ENCODE measurements at places on chromosomes 6 and 20.

DNA sequence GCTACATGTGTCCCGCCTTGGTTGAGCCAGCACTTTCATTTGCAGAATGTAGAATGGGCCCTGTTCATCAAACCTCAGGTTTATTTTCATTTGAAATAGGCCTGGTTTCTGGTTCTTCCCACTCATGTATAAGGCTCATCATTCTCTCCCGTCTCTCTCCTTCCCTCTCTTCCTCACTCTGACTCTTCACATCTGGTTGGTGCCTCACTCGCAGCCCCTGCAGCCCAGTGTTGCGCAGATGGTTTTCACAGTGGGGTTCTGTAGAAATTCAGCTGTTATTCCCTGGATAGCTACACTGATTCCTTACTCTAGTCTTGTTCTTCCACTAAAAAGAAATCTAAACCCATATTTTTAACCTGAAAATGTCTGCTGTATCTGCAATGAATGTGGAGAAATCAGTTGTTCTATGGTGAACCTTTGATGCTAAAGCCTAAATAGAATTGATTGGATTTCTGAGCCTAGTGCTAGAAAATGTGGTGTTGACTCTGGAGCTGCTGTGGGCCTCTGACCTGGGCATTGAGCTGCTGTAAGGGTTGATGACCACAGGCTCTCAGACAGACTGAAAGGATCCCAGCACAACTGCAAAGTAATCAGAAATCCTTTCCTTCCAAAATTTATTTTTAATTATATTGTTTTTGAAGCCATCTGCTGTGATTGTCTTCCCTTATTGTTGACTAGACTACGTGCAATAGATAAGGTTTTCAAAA lies 150.3 kb downstream of the TMEM242 start:
- no peak for DNase-seq

GRCh38 chr20:5621305-5621704 lies 128.9 kb upstream of the SHLD1 start:
- DNase-seq = no peak

DNA sequence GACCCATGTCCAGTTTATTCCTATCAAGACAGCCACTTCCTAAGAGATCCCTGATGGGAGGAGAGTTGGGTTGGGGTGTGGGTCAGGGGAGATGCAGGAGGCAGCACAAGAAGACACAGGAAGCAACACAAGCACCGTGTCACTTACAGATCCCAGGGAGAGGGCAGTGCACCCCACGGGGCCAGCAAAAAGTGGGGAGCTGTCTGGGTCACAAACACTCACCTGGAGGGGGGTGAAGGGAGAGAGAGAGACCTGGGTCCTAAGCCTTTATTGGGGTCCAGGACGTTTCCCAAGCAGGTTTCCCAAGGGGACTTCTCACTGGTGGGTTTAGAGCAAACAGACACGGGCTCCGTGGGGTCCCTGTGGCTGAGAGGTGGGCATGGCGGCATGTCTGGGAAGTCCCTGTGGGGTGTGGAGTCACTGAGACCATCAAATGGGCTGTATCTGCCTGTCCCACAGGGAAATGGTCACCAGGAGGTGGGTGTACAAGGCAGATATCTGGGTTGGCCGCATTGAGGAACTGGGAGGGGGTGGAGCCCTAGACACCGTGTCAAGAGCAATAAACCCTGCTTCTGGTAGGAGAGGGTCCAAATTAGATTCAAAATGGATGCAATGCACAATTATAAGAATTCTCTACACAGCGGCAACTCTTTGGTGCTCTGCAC lies 1.6 kb upstream of the CD93 start:
- no peak for DNase-seq

GRCh38 chr6:139640448-139640847 lies 266.0 kb upstream of the CITED2 start:
- no peak for DNase-seq

DNA sequence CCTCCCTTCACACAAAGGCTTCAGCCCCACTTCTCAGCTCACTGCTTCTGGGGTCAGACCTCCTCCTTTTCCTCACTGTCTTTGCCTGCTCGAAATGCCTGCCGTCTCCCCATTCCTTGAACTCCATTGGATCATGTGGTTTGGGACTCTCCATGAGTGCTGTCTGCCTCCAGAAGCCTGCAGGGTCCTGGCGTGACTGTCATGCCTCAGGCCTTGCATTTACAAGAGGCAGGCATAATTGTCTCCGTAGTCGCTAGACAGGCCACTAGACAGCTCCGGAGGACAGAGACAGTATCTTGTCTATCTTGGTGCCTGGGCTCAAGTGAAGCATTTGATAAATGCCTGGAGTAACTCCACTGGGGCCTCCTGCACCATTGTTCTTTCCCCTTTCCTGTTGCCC lies 15.3 kb downstream of the PNLDC1 start:
- DNase-seq = no peak

DNA sequence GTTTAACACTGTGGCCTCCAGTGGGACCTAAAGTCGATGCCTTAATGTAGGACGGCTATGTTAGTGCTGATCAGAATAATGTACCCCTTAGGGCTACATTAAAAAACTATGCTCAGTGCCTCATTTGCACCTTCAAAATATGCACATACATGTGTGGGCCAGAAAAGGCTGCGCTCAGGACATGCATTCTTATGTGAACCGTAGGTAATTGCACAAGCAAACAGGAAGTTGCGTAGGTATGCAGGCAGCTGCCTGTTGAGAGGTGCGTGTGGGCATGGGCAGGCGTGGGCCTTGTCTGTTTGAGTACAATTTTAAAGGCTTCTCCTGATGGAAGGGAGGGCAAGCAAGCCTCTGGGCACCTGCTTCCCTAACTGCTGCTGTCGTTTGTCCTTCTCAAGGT lies 116.2 kb upstream of the JAG1 start:
- DNase-seq = no peak

- DNase-seq = no peak
Measured at GRCh38 chr20:63072231-63072791, 65.5 kb upstream of the BHLHE23 start.

DNA sequence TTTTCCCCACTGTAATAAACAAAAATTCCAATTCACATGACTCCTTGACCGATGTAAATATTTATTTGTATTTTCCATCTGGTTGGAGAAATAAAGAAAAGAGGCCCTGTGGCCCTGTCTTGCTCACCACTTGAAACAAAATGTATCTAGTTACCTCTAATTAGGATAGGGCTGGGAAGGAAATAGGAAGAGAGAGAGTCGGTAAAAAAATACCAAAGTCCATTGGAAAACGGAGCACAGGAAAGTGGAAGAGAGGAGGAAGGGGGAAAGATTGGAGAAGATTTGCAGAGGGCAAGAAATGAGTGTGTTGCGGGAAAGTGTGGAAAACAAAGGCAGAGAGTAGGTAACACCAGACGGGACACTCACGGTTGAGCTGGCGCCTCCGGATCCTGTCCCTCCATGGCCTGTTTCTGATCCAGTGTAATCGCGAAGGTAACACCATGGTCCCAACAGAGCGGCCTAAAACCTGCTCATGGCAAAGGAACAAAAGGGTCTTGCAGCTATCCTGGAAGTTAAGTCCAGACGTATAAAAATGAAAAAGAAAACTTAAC lies 105.8 kb upstream of the RIPOR2 start:
- DNase-seq = no peak

- DNase-seq = no peak
Measured at GRCh38 chr6:141290941-141291721, 841.6 kb upstream of the GJE1 start.

DNA sequence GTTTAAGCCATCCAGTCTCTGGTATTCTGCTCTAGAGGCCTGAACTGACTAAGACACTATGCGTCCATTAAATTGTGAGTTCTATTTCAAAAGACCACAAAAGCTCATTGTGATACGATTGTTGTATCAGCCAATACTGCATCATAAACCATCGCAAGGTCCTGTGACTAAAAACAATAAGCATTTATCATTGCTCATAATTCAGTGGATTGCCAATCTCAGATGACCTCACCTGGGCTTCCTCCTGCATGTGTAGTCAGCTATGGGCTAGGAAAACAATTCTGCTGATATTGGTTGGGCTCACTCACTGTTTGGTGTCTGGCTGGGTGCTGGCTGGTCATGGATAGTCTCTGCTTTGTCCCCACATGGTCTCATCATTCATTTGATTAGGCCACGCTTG lies 592.7 kb upstream of the BTBD3 start:
- DNase-seq = no peak

GRCh38 chr20:1327241-1327653 lies 1.7 kb downstream of the SDCBP2 start:
- no peak for DNase-seq

GRCh38 chr6:40160826-40161225 lies 226.6 kb upstream of the MOCS1 start:
- no peak for DNase-seq

DNA sequence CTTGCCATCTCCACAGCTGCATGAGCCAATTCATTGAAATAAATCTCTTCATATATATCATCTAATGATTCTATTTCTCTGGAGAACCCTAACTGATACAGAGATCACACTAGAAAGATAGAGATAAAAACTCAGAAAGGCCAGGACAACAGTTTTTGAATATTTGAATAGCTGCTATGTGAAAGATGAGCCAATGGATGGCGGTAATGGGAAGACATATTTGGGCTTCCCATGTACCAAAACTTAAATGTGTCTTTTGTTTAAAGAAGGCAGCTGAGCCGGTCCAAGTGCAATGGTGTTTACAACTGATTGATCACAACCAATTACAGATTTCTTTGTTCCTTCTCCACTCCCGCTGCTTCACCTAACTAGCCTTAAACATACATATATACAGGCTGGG lies 35.1 kb downstream of the SGK1 start:
- DNase-seq = no peak

DNA sequence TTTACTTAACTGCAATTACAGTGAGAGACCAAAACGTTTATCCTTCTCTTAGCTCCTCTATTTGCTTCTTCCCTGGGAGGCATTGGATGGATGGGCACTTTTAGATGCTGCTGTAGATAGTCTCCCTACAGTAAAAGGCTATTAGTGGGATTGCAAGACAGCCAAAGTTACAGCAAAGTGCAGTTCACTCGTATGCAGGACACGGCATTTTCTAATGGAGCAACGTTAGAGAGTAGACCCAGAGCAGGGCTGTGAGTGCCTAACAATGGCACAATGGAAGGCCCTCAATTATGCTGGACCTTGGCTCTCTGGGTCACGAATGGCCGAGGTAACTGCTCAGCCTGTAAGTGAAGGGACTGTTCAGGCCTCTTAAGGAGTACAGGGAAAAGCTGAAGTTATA lies 605.8 kb upstream of the NOX3 start:
- DNase-seq = no peak

DNA sequence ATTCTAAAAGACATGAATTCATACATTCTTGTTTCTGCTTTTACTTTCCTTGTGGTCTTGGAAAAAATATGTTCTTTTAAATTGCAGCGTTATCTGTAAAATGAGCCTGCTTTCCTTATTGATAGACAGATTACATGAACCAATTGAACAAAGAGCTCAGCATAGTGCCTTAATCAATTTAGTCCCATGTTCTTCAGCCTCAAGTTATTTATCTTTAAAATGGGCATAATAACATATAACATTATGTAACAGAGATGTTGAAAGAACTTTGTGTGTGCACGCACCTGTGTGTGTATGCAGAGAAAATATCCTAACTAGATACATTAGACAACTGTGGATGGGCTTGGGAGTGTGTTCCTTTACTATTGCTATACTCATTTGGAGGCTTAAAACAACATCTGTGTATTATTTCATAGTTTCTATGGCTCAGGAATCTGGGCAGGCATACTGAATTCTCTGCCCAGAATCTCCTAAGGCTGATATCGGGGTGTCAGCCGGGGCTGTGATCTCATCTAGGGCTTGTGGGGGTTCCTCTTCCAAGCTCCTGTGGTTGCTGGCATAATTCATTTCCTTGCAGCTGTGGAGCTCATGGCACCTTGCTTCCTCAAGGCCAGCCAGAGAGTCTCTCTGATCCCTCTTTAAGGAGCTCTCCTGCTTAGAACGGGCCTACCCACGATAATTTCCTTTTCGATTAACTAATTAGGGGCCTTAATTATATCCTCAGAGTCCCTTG lies 194.1 kb downstream of the ARID1B start:
- DNase-seq = no peak

GRCh38 chr20:2914160-2914559 lies 40.9 kb downstream of the PTPRA start:
- no peak for DNase-seq

DNA sequence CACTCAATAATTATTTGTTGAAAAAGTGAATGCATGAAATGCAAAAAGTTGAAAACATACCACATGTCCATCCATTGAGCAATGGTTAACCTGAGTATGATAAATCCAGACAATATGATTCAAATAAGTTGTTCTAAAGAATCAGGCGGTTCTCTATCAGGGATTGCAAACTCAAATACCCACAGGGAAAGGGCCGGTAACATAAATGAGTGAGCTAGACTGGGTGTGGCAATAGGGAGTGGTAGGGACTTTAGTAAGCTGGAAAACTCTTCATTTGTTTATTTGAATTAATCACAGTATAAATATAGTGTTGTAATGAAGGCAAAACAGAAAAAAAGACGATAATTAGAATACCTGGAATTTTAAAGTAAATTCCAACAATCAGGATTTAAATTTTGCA lies 106.3 kb downstream of the BCAS1 start:
- no peak for DNase-seq

GRCh38 chr20:35823147-35823546 lies 51.3 kb downstream of the PHF20 start:
- DNase-seq = no peak

DNA sequence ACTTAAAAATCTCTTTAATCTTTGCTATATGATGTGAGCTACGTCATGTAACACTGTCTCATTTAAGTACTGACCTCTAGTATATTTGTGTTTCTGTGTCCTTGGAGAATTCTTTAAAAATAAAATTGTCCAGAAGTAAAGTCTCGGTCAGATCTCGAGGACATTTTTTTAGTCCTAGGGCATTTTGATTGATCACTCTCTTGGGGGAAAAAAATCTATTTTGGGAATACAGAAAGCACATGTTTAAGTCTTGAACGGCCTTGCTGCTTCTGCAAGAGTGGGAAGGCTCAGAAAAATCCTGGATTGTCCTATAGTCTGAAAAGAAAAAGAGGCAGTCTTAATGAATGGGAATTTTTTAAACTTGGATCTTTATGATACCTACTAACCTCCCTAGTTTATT lies 234.3 kb downstream of the UTRN start:
- DNase-seq = no peak

GRCh38 chr6:19492636-19493405 lies 344.3 kb upstream of the ID4 start:
- DNase-seq = no peak

DNA sequence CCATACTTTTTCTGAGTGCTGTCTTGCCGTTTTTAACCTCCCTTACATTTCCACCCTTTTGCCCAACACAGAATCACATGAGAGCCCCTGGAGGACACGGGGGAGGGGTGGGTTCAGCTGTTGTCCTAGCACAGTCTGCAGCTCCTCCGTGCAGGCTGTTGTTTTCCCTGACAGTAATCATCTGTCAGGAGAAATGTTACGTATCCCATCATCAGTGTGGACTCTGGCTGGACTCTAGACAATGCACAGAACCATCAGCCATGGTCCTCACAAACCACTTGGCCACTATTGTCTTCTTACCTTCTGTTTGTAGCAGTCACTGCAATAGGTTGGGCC lies 92.1 kb downstream of the RIN2 start:
- no peak for DNase-seq

Measured in T-helper 22 cell (primary cell).